ENCODE measurements at places on chromosomes 16 and 17.

GRCh38 chr17:29401258-29401657 is 11.1 kb downstream of the TAOK1 start:
- no peak for DNase-seq

DNA sequence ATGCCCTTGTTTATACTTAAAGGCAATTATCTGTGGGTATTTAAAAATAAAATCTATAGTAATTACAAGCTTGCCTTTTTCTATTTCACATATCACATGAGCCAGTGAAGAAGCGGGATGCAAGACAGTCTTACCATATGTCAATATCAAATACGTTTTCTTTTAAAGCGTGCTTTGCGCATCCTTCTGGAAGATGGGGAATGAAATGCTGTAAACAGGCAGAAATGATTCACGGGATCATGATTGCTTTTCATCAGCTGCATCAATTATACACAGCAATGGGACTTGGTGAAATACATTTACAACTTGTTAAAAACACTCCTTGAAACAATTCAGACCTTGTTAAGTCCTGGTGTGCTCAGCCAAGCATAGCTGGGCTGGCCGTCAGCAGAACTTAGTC is 72.5 kb downstream of the WSCD1 start:
- DNase-seq: no peak

- DNase-seq: no peak
These were observed 7.9 kb downstream of the MSI2 start for GRCh38 chr17:57264250-57264649.

DNA sequence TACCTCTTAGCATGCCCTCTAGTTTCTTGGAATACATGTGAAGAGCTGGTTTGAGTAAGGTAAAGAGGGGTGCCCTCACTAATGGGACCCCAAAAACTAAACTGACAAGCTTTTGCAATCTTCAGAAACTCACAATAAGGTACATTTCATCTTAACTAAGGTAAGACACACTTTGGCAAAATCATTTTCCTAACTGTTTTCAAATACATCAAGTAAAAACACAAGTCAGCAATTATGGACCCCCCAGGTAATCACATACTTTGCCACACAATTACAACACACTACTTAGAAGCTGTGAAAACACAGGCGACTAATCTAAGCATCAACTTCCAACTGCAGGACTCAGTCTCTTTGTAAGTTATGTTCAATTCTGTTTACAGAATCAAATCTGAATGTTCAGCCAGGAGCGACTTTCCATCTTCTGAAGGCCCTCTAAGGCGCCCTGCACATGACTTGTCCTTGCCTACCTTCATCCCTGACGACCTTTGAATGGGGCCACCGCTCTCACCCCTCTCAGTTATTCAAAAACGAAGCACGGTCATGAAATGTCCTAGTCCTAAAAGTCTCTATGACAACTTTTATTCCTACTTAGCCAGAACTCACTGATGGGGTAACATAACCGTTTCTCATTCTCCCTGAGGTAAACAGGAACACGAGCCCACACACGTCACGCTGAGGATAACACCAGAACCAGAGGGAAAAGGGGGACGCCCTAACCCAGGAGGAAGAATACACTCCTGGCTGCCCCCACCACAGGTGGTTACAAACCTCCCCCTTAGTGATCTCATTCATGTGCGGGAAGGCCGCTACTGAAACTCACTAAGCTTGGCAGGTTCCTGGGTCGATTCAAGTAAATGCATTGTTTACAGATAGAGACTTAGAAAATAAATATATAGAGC is 5.5 kb downstream of the CREBBP start:
- no peak for DNase-seq

DNA sequence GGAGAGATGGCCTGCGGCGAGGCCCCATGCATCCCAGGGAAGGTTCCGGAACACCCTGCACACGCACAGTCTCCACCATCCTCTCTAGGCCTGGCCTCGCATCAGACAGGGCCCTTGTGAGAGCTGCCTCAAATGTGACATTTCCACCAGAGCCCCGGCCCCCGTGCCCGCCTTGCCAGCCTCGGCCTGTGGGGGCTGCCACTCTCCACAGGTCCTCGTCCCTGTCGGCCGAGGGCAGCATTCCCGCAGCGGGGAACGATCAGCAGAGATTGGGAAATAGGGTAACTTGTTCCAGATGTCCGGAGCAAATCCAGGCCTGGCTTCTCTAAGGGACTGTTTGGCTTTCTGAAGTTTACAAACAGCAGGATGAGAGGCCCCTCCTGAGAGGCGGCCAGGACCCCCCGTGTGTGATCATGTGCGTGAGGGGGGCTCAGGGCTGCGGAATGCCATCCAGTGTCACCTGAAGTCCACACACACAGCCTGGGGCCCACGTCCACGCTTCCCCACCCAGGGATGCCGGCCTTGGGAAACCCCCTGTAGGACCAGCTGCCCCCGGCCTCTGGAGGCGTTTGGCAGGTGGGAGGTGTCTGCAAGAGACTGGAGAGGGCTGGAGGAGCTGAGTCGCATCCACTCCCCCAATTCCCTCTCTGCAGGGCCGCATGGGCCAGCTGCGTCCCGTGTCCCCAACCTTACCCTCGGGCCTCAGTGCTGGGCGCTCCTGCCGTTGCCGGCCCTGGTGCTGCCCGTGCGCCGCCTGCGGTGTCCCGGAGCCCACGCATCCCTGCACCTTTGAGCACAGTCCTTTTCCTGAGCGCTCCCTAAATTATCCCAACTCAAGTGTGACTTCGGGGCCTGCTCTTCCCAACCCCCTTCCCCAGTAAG is 70.4 kb downstream of the ZDHHC7 start:
- DNase-seq: no peak

- no peak for DNase-seq
These were observed 2.8 kb downstream of the ELOB start for GRCh38 chr16:2774161-2774891.

DNA sequence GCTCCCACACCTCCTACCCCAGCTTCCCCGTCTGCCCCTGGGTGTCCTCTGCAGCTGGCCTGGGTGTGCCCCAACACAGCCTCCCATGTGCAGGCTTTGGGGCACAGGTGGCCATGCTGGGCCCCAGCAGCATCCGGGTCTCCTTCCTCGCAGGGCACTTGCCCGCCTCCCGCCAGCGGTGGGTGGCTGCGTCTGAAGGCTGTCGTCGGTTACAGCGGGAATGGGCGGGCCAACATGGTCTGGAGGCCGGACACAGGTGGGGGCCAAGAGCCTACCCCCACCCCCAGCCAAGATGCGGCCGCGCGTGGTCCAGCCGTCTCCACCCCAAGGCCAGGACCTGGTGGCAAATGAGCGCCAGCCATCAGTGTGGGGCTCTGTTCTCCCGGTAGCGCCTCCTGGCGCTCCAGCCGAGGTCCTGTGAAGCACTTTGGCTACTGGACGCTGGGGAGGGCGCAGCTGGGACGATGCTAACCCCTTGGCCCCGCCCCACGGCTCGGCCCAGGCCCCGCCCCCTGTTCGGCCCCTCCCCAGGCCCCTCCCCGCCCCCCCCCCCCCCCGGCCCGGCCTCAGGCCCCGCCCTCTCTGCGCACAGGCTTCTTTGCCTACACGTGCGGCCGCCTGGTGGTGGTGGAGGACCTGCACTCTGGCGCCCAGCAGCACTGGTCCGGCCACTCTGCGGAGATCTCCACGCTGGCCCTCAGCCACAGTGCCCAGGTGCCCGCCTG is 7.3 kb upstream of the RHOT2 start:
- no peak for DNase-seq

- DNase-seq: peak; percentile 56
These were observed at the start of gene SLC46A1 for GRCh38 chr17:28405632-28406472. Gene SLC46A1, minus strand, starts transcription at chr17:28406212. Its CDS starts 98 bp downstream, at chr17:28406114.

GRCh38 chr17:55717898-55718735 is 4.5 kb downstream of the TMEM100 start:
- peak; percentile 62 for DNase-seq

- DNase-seq: no peak
These were observed 6.6 kb downstream of the PTX4 start for GRCh38 chr16:1481906-1482835.

- no peak for DNase-seq
These were observed 9.9 kb downstream of the CYGB start for GRCh38 chr17:76527430-76528111.

GRCh38 chr17:58703137-58703915 is 10.9 kb downstream of the RAD51C start:
- no peak for DNase-seq

DNA sequence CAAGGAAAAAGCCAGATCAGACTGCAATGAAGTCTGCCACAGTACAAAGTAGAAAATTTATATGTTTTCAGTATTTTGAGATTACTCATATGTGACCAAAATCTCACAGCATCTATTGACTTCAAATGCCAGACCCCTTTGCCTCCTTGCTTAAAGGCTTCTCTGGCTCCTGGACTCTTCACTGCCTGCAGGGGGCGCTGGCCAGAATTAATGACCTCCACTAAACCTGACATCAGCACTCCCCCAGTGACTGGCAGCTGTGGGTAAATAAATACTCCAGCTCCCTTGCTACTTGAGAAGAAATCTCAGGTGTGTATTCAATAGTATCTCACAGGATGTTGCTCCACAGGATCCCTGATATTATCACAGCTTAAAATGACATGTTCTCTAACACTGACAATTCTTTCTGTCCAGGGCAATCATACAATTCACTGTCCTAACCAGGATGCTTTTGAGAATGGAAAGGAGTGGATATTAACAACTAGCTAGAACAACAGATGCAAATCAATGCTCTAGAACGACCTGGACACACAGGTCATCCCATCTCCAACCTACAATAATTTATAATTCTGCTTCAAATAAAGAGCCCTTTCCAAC is 4.0 kb downstream of the BECN1 start:
- peak; percentile 62 for DNase-seq

GRCh38 chr17:37067555-37068111 is 118.9 kb downstream of the AATF start:
- DNase-seq: no peak

DNA sequence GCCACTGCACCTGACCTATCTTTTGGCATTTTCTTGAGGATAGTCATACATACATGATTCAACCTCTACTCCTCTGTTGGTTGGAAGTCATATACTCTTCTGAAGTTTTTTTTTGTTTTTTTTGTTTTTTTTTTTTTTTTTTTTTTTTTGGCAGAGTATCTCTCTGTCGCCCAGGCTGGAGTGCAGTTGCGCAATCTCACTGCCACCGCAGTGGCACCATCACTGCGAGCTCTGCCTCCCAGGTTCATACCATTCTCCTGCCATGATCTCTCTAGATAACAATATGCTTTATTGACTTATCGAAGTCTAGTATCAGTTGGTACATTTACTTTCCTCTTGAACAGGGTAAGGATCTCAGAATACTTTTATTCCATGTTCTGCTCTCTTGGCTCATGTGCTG is 224.2 kb upstream of the WSCD1 start:
- no peak for DNase-seq

DNA sequence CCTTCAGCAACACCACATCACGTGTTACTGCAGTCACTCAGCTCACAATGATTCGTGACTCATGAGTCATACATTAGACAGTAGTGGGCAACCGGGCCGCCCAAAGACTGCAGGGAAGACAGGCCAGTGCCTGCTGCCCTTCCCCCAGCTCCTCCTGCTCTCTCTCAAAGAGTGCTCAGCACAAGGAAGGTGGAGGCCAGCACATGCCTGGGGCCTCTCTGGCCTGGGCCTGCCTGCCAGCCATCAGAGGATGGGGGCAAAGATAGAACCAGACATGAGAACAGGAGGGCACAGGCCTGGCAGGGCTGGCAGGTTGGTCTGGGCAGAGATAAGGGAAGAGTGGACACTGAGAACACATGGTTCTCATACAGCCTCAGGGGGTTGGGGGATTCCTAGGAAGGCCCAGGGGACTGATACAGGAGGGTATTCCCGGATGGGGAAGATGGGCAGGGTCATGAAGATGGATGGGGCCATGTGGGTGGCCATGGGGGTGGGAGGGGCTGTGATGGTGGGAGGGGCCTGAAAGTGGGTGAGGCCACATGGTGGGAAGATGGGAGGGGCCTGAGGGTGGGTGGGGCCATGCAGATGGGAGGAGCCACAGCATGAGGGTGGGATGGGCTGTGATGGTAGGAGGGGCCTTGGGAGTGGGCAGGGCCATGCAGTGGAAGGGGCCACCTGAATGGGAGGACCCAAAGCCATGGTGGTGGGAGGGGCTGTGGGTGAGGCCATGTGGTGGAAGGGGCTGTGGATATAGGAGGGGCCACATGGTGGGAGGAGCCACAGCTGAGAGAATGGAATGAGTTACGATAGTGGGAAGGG is 29.0 kb downstream of the KATNB1 start:
- peak; percentile 5 for DNase-seq

- no peak for DNase-seq
These were observed 175.1 kb downstream of the SOX9 start for GRCh38 chr17:72295916-72296315.

GRCh38 chr17:49379926-49380325 is 17.9 kb upstream of the ZNF652 start:
- DNase-seq: no peak

- DNase-seq: no peak
These were observed 148.9 kb downstream of the XYLT1 start for GRCh38 chr16:17321824-17322223.

DNA sequence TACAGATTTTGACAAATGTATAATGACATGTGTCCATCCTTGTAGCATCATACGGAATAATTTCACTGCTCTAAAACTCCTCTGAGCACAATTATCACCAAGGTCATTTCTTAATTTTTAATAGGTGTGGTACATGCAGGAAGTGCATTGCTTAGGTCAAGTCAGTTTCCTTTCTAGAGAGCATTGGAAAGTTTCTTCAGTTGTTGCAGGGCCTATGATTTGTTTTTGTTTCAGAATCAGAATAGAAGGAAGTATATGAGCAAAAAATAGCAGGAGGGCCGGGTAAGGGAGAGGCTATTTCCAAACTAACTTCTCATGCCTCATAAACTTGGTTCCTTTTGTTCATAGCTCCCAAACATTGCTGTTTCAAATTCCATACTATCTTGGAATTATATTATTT is 24.0 kb upstream of the SLFN5 start:
- DNase-seq: no peak

- DNase-seq: no peak
These were observed at the start of gene ABHD15 for GRCh38 chr17:29566473-29567303. Gene ABHD15, minus strand, starts transcription at chr17:29567037. Its CDS starts 71 bp downstream, at chr17:29566966.

DNA sequence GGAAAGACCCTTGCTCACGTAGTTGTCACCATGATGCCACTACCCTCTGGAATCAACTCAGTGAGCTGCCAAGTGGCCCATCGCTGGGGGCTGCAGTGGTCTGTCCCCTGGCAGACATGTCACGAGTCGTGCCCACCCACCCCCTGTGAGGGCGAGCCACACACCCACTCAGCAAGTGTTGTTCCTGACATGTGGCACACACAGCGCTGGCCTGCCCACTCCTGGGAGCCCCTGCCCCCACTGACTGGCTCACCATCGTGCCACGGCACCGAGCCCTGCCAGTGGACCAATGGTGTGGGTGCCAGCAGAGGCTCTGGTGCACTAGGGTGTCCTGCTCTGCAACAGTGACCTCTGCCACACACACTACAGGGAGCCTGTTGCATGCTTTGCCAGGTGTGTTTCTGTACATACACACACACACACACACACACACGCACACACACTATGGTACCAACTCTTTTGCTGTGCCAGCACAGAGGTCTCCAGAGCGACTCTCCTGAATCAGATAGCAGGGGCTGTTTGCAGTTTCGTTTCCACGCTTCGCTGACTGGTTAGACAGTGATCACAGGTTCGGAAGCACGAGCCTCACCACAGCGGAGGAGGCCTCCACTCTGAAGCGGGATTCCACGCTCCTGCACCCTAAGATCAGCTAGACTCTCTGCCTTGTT is 7.7 kb downstream of the RTN4RL1 start:
- DNase-seq: no peak

All from stimulated activated CD4-positive, alpha-beta T cell treated with anti-CD3 and anti-CD28 coated beads, Interleukin-12 subunit alpha, Interleukin-12 subunit beta, amount 100 ng/mL, for 48 hours (primary cell).